ENCODE measurements at places on chromosomes 1 and 21.

- DNase-seq, result no peak
Observed at GRCh38 chr1:246530482-246530881, 23.4 kb upstream of the SMYD3 start.

DNA sequence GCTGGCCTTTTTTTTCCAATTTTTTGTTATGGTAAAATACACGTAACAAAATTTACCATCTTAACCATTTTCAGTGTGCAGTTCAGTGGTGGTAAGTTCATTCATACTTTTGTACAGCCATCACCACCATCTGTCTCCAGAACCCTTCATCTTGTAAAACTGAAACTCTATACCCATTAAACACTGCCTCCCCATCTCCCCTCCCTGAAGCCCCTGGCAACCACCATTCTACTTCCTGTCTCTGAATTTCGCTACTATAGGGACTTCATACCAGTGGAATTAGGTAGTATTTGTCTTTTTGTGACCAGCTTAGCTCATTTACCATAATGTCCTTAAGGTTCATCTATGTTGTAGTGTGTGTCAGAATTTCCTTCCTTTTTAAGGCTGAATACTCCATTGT, 8.7 kb downstream of the PKNOX1 start:
- DNase-seq, result peak; percentile 42

DNA sequence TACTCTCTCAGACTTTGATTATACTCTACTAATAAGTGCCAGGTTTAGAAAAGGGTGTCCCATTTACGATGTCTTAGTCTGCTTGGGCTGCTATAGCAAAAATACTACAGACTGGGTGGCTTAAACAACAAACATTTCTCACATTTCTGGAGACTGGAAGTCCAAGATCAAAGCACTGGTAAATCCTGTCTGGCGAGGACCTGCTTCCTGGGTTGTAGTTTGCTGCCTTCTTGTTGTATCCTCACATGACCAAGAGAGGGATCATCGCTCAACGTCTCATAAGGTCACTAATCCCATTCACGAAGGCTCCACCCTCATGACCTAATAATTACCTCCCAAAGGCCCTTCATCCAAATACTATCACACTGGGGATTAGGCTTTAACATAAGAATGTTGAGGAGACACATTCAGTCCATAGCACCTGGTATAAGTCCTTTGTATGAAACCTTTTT, 12.0 kb downstream of the PRDX6 start:
- DNase-seq, result peak; percentile 22

- DNase-seq, result no peak
Observed at GRCh38 chr1:70420320-70420719, 9.3 kb downstream of the CTH start.

- no peak for DNase-seq
Observed at GRCh38 chr1:71950579-71950978, 331.8 kb downstream of the NEGR1 start.

- DNase-seq, result no peak
Observed at GRCh38 chr1:182381962-182382819, 9.4 kb downstream of the GLUL start.

DNA sequence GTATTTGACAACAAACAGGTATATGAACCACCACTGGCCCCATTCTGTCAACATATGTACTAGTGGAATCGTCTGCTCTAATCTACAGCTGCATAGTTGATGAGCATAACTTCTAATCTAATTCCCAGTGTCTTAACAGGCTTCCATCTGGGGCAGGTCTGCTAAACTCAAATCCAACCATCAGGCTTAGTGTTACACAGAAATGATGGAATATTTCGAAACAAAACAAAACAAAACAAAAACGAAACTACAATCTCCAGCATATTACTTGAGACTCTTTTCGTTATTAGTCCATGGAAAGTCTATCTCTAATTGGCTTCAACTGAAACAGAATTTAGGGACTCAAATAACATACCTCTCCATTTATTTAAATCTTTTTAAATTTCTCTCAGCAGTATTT, 37.6 kb downstream of the DIPK1A start:
- no peak for DNase-seq

GRCh38 chr1:94056996-94057395, 64.0 kb downstream of the ABCA4 start:
- no peak for DNase-seq

DNA sequence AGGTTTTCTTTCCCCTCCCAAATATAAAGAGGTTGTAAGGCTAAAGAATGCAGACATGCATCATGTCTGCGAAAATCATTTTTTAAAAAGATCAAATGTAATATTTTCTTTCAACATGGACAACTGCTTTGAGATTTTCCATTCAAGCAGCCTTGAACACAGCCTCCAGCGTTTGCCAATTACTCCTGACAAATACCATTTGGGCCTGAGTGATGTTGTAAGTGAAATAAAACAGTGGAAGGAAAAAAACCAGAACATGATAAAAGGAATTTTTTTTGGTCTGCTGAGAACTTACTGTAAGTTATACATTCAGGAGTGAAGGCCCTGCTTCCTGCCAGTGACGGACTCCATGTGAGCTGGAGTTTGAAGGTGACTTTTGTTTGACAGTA, 37.2 kb downstream of the SETD4 start:
- DNase-seq, result no peak

- peak; percentile 97 for DNase-seq
Observed at GRCh38 chr1:205121660-205122488, at the start of gene RBBP5. Gene RBBP5, minus strand, starts transcription at chr1:205121978. Its CDS starts 105 bp downstream, at chr1:205121873.
